AG09309 (cell line): ENCODE measurements at places on chromosomes 3 and 15.
A peak's percentile ranks its signal among the peaks of the same experiment; 100 is the strongest.

GRCh38 chr3:8341821-8342247, 159.8 kb upstream of the LMCD1 start:
- DNase-seq: no peak

DNA sequence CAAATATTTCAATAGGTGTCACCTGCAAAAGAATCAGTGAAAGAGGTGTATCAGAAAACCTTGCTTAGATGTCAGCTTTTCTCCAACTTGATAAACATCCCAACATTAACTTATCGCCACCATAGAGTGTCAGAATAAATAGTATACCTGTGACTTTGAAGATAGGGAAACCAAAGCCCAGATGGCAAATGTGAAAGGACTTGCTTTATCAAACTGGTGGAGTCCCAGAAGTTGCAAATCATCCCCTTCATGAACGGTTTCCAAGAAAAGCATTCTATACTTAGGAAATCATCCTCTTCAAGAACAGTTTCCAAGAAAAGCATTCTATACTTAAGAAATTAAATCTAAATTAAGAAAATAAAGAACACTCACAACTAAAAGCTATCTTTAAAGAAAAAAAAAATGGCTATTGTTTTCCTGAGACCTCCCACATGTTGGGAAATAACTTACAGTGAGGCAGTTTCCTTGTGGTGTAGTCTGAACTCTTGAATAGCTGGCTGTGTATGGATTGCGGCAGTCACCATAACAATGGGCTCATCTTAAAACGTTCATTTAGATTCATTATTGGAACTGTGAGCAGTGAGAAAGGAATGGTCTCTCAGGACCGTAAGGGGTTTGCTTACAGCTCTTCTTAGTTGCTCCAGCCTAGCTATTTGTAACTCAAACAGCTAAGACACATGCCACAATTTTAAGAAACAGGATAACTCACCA, 56.5 kb downstream of the GHSR start:
- no peak for DNase-seq

- DNase-seq: no peak
These were observed 45.0 kb downstream of the ESYT3 start for GRCh38 chr3:138479438-138479863.

GRCh38 chr3:148816981-148817525, 10.6 kb upstream of the CPB1 start:
- DNase-seq: no peak

DNA sequence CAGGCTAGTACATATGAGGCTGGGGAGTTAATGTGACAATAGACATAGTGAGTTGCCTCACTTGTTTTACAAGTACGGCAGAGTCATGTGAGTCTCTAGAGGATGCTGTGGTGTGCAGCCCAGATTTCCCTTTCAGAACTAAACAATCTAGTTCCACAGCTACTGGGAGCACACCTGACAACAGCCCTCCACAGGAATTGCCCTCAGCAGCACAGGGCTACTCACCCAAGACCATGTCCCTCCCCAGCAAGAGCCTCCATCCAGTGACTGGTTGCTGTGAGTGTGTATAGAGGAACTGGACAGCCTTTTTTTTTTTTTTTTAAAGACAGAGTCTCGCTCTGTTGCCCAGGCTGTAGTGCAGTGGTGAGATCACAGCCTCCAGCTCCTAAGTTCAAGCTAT, 40.2 kb upstream of the UBE2E2 start:
- DNase-seq: no peak

GRCh38 chr3:69239063-69239462, 116.7 kb upstream of the LMOD3 start:
- no peak for DNase-seq

DNA sequence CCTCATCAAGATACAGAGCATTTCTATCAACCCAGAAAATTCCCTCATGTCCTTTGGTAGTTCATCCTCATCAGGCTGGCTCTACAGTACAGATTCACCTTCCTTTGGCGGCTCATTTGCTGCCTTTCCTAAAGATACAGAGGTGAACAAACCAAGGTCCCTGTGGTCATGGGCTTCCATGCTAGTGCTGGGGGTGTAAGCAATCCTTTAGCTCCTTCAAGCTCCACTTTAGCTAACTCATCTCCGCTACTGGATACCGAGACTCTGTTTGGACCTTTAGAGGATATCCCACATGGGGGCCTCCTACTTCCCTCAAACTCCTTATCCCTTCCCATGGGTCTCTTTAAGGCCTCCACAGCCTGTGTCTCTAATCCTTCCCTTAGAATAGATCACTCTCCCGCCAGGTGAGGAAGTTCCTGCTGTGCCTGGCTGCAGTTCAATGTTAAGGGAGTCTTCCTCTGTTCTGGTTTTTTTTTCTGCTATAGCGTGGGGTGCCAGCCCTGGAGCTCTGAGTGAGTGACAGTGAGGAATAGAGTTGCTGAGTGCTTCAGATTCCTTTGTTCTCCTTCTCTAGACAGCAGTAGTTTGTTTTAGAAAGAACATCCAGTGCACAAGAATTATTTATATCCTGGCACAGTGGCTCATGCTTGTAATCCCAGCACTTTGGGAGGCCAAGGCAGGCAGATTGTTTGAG, 30.7 kb downstream of the CLEC3B start:
- DNase-seq: no peak

DNA sequence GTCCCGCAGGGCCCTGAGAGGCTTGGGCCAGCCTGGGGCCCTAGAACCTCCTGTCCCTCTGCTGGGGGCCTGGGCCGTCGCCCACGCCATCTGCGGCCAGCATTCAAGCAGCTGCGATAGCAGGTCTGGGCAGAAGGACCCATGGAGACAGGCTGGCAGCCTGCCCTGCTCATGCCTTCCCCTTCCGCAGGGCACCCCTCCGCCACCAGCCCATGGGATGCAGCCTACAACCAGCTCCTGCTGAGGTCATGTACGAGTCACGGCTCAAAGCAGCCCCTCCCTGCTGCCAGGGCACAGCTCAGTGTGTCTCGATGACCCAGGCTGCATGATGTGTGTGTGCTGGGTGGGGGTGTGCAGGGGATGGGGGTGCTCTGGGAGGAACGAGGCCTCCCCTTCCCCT, 27.8 kb downstream of the DUSP7 start:
- DNase-seq: no peak

GRCh38 chr15:49471733-49472132, 48.7 kb downstream of the FGF7 start:
- no peak for DNase-seq

- DNase-seq: no peak
These were observed 119.9 kb downstream of the FAM43A start for GRCh38 chr3:194805546-194805945.

DNA sequence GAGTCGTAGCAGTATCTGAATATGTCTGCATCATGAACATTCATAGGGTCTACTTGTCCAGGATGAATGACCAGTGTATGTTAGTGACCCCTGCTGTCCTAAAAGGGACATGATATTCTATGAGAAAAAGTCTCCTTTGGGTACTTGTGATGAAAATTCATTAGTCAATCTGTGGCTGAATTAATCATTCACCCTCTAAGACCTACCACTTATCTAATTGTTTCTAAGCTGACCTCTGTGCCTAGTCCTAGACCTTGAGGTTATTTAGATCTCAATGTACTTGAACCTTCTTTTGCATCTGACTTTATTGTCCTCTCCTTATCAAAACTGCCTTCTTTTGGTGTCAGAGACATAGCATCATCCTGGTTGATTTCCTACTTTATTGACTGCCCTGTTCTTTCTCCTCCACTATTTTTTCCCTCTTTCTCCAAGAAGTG, 799.3 kb downstream of the DIPK2A start:
- DNase-seq: peak; percentile 5

GRCh38 chr3:66428733-66429132, 72.1 kb downstream of the LRIG1 start:
- peak; percentile 98 for DNase-seq

GRCh38 chr3:107643038-107643883, 120.5 kb downstream of the BBX start:
- no peak for DNase-seq

GRCh38 chr3:38120693-38121450, 16.1 kb downstream of the ACAA1 start:
- no peak for DNase-seq

DNA sequence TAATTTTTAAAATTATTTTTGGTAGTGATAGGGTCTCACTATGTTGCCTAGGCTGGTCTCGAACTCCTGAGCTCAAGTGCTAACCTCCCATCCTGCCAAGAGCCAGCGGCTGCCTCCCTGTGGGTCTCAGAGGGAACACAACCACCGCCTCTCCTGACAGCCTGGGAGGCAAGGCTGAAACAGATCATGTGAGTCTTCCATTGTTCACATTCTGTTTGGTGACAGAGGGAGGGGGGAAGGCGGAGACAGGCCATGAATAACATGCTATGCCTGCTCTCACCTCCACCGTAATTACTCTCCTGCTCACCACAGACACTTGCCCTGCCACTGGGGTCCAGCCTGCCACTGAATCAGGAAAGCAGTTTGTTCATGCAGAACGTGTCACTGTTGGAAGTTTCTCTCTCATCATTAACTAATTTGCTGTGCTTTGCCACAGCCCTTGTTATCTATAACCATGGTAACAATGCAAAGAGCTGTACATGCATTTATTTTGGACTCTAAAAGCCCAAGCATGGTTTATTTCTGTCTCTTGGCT, 78.4 kb upstream of the RASGRF1 start:
- DNase-seq: no peak

GRCh38 chr15:101104141-101104540, 147.7 kb downstream of the CHSY1 start:
- DNase-seq: no peak

DNA sequence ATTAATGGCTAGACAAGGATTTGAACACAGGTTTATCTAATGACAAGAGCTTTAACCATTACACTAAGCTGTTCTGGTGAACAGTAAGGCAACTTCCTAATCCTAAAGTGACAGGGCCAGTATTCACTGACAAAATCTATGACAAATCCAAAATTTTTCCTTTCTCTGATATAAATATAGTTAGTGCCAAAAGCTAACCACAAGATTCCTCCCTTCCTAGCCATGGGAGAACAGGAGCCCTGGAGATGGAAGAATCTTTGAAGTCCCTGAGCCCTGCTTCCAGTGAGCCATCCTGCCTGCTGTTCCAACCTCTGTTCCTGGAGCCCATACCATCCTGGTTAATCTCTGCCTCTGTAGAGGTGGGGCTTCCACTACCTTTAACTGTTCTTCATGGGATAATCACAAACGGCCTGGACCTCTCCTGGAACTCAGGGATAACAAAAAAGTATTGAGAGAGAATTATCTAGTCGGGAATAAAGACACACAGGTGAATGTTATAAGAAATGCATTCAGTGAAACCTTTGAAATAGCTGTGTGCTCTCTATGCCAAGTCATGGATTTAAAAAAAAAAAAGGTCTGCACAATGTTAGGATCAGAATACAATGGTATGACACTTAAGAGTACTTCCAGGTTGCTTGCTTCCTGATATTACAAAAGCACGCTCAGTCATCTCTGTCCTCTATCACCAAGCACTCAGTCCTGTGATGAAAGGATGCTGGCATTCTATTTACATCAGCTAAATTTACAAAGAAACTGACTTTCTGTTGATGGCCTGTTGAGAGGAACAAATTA, 235.8 kb downstream of the SUCLG2 start:
- no peak for DNase-seq
